ENCODE measurements at places on chromosomes 16 and 17.

DNA sequence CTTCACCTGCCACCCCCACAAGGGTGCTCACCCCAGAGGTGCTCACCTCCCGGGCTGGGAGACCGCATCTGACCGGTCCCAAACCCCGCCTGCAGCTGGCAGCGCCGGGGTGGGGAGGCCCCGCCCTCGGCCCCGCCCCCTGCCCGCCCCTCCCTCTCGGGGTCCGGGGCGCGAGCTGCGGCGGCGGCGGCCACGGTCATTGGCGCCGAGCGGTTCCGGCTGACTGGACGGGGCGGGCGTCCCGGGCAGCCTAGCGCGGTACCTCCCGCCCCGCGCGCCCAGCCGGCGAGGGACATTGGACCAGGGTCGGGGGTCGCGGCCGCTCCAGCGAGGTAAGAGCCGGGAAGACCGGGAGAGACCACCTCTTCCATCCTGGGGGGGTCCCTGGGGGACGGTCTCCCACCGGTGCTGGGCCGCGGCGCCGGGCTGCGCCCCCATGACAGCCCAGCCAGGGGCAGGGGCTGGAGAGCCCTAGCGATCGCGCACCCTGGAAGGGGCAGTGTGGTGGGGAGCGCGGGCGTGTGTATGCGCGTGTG, at the start of gene CACNG5:
CACNG5 (plus strand) TSS at position 199 of the 536 bp plus-strand sequence. CDS start 42,216 bp downstream, outside the sequence.
- no peak for DNase-seq

DNA sequence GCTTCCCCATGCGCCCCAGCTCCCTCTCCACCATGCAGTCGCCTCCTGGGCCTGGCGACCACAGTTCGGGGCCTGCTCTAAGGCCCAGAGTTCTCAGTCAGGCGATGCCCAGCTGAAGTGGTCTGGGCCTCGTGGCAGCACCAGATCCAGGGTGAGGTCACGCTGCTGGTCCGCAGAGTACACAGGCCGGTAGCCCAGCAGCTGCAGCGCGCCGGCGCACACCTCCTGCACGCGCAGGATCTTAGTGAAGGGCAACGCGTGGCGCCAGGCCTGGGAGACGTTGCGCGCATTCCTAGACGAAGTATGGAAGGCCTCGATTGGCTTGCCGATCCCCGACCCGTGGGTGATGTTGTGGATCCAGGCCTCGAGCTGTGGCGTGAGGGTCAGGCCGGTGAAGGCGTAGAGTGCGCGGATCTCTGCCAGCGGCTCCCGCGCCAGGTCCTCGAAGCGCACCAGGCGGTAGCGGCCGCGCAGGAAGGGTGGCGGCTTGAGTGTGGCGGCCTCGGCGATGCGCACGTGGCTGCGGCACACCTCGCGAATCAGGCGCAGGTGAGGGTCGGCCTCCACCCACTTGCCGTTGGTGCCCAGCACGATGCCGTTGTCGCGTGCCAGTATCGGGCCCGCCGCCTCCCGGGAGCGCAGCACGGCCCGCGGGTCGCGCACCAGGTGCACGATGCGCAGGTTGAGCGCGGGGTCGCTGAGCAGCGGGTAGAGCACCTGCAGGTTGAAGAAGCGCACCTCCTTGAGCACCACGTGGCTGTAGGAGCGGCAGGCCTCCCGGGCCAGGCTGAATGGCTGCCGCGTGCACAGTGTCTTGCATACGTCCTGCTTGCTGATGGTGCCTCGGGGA, 6.6 kb downstream of the CHST5 start:
- no peak for DNase-seq

GRCh38 chr17:29567304-29567553, 392 bp upstream of the ABHD15 start:
- no peak for DNase-seq

- DNase-seq = no peak
Observed at GRCh38 chr16:28117168-28117565, 53.7 kb upstream of the GSG1L start.

- DNase-seq = no peak
Observed at GRCh38 chr17:77437747-77438146, 297.0 kb downstream of the SEC14L1 start.
